ENCODE measurements at places on chromosomes 1 and 21.

GRCh38 chr21:33246963-33247362 is 17.2 kb downstream of the IFNAR2 start:
- no peak for DNase-seq

GRCh38 chr1:219472596-219472995 is 140.3 kb downstream of the ZC3H11B start:
- DNase-seq, result no peak

- DNase-seq, result no peak
Observed at GRCh38 chr1:51237351-51238033, 1.4 kb downstream of the RNF11 start.

GRCh38 chr1:40265298-40265697 is 7.3 kb downstream of the ZMPSTE24 start:
- no peak for DNase-seq

GRCh38 chr1:3676581-3677470 is 24.5 kb downstream of the TP73 start:
- no peak for DNase-seq

DNA sequence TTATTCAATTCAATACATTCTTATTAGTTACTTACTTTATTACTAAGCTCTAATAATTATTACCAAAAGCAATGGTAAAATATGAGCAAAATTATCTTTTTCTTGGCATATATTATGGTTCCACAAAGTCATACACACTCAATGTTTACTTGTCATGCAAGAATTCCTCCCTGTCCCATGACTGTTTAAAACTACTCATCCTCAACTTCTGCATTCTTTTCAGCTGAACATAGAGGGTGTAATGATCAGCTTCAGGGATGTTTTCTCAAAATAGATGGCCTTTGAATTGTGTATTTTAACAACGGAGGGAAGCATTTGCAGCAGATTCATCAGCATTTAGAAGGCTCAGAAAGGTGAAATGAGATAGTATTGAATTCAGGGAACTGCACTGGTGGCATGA is 499.0 kb downstream of the RWDD3 start:
- DNase-seq, result no peak

GRCh38 chr1:229339520-229339919 is 3.3 kb downstream of the CCSAP start:
- no peak for DNase-seq

GRCh38 chr1:203555511-203556046 is 61.6 kb downstream of the OPTC start:
- no peak for DNase-seq

- no peak for DNase-seq
Observed at GRCh38 chr1:195218428-195219212, 1389.6 kb downstream of the KCNT2 start.

GRCh38 chr1:59846209-59846894 is 31.6 kb downstream of the HOOK1 start:
- no peak for DNase-seq

DNA sequence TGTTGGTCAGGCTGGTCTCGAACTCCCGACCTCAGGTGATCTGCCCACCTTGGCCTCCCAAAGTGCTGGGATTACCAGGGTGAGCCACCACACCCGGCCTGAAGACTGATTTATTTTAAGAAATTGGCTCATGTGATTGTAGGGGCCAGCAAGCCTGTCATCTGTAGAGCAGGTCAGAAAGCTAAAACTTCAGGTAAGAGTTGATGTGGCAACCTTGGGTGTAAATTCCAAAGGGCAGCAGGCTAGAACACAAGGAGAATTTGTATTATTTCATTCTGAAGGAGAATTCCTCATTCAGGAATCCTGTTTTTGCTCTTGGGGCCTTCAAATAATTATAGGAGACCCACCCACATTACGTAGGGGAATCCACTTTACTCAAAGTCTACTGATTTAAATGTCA is 728.7 kb downstream of the LTN1 start:
- DNase-seq, result no peak

- no peak for DNase-seq
Observed at GRCh38 chr21:38380481-38381137, 117.7 kb downstream of the ERG start.

DNA sequence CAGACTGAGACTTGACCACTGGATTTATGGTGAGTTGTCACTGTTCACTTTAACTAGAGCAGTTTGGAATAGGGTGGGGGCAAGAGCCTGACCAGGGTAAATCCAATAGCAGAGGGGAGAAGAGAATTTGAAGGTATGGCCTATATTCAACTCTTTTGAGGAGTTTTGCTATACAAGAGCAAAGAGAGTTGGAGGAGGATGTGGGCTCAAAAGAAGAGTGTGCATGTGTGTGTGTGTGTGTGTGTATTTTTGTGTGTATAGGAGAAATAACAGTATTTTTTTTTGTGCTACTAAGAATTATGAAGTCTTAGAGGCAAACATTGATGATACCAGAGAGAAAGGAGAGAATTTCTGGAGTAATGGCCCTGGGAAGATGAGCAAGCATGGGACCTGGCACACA is 164.8 kb upstream of the JUN start:
- no peak for DNase-seq

DNA sequence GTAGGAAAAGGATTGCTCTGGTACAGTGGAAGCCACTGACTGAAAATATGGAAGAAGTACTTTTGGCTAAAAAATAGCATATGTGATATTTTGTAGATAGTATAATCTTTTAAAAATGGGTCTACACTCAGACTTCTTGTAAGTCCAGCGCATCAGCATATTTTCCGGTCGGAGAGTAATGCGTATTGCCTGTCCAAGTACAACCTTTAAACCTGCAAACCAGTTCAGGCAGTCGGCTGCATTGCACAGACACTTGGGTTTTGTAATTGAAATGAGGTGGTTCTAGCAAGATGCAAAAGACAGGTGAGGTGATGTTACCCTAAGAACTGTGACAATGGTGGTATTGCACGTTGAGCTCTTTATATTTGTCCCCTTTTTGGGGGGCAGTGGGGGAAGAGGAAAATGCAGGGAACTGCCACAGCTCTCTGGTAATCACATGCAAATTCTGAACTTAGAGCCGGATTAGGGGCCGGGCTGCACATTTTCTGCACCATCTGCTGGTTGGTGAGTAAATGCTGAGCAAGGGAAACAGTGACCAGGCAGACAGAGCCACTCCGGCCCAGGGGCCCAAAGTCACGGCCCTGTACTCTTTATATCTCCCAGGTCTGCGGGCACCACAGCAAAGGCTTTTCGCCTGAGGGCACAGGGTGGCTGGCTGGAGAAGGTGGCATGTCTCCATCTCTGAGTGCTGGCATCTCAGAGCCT is 2.3 kb downstream of the GPR137B start:
- DNase-seq, result no peak

- DNase-seq, result no peak
Observed at GRCh38 chr1:33244143-33244808, 12.0 kb upstream of the ZNF362 start.

DNA sequence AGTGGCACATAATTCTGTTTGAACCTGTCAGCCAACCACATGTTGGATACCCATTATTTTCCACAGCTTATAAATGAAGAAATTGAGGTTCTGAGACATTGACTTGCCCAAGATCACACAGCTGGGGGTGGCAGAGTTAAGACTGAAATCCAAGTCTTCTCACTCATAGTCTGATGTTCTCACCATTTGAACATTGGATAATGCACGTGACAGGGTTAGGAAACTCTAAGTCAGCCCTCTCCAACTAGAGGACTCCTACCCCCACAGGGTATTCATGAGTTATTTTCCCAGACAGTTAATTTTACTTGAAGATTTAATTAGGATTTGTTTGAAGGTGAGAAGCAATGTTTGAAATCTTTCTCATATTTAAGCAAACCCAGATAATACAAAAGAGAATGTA is 38.1 kb upstream of the C1orf105 start:
- no peak for DNase-seq

- DNase-seq, result no peak
Observed at GRCh38 chr1:212574732-212575131, 33.8 kb upstream of the ATF3 start.

DNA sequence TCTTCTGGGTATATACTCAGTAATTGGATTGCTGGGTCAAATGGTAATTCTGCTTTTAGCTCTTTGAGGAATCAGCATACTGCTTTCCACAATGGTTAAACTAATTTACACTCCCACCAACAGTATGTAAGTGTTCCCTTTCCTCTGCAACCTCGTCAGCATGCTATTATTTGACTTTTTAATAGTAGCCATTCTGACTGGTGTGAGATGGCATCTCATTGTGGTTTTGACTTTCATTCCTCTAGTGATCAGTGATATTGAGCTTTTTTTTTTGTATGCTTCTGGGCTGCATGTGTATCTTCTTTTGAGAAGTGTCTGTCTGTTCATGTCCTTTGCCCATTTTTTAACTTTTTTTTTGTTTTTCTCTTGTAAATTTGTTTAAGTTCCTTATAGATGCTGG is 279.4 kb downstream of the PTGER3 start:
- DNase-seq, result no peak

DNA sequence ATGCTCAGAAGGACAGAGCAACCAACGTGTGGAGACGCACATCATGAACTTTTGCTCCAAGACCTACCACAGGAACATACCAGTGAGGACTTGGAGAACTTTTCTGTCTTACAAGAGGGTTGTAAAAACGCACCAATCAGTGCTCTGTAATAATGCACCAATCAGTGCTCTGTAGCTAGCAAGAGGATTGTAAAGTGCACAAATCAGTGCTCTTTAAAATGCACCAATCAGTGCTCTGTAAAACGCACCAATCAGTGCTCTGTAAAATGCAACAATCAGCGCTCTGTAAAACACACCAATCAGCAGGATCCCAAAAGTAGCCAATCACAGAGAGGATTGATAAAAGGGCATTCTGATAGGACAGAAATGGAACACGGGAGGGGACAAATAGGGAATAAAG is 40.4 kb upstream of the SPAG17 start:
- DNase-seq, result no peak

- DNase-seq, result no peak
Observed at GRCh38 chr1:189180057-189180456, 1297.6 kb downstream of the BRINP3 start.

GRCh38 chr21:28865488-28866186 is 127.0 kb downstream of the LTN1 start:
- no peak for DNase-seq

DNA sequence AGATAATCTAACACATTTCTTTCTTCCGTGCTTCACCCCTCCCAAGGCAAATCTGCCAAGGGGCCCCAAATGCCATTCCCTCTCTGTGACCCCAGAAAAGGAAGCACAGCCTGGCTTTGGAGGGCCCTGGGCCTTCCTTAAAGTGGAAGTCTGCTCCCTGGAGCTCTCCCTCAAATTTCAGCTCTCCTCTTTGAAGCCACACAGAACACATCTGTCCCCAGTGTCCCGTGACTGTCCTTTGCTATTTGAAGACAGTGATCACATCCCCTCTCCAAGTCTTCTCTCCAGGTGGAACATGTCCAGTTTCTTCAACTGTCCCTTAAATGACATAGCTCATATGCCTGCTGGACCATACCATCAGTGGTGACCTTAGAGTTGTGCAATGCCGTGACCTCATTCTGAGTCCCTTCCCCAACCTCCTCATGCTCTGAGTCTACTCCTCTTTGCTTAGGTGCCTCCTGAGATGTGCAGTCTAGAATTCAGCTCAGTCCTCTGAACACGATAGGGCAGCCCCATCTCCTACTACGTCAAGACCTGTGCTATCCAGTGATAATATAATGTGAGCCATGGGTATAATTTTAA is 18.4 kb upstream of the FOXO6 start:
- DNase-seq, result no peak

GRCh38 chr1:208935517-208936187 is 647.9 kb upstream of the CAMK1G start:
- no peak for DNase-seq

DNA sequence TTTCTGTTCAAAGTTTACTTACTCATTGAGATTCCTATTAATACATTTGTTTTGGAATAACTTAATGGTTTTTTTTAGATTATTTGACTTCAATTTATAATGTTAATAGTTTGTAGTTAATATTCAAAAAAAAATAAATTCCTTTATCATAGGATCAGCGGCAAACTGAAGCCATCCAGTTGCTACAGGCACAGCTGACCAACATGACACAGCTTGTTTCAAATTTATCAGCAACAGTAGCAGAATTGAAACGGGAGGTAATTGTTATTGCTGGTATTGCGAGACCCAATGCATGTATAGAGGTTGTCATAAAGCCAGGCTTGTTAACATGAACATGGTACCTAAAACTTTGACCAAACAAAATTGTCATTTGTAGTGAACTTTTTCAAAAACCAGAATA is 59.0 kb upstream of the FASLG start:
- DNase-seq, result no peak

- no peak for DNase-seq
Observed at GRCh38 chr21:17802572-17802971, 16.6 kb downstream of the C21orf91 start.

- no peak for DNase-seq
Observed at GRCh38 chr1:23614032-23614660, 54.8 kb upstream of the ID3 start.

GRCh38 chr1:207056673-207057072 is 3.6 kb downstream of the PFKFB2 start:
- DNase-seq, result no peak

All from stimulated activated CD8-positive, alpha-beta memory T cell treated with anti-CD3 and anti-CD28 coated beads, Interleukin-4, amount 100 ng/mL, for 1 hour (primary cell).